ENCODE measurements at places on chromosomes 2 and 18. TPM values are rescaled to one million over a fixed set of nuclear protein-coding genes. Genes with fewer than 3 reads are reported as not detected.

GRCh38 chr2:151476287-151476686 lies 66.6 kb downstream of the RIF1 start:
- H3K4me1 ChIP-seq, result 0 out of 2 replicates have a peak, but pooled peaks cover 7% of the 10 kb centered on the region
- no peak overlapping the region for H3K4me3 ChIP-seq
- no peak overlapping the region for H3K27ac ChIP-seq
- peaks cover 57% of the 10 kb centered on the region for H3K36me3 ChIP-seq

- peaks cover 4% of the 10 kb centered on the region for H3K4me1 ChIP-seq
- peak; percentile 44 for DNase-seq
- no peak overlapping the region for H3K27ac ChIP-seq
- no peaks in the 10 kb centered on the region for H3K36me3 ChIP-seq
- H3K4me3 ChIP-seq, result no peak overlapping the region
- 0 out of 2 replicates have a peak, but pooled peaks cover 11% of the 10 kb centered on the region for H3K27me3 ChIP-seq
These were observed 34.8 kb upstream of the KLHL29 start for GRCh38 chr2:23350041-23350791.

PAIP2B gene
- 0.20 TPM for polyA plus RNA-seq

- no peak overlapping the region for H3K4me3 ChIP-seq
- peak; percentile 57 for DNase-seq
- H3K27ac ChIP-seq, result no peak overlapping the region
These were observed 71.2 kb upstream of the ALKAL2 start for GRCh38 chr2:359047-359446.

GRCh38 chr2:43897492-43897891 lies 58.7 kb downstream of the ABCG8 start:
- DNase-seq, result no peak
- H3K4me3 ChIP-seq, result no peak overlapping the region
- H3K36me3 ChIP-seq, result peaks cover 95% of the 10 kb centered on the region

ZAP70 gene
- 0.08 TPM for polyA plus RNA-seq

ACOXL gene
- not detected for polyA plus RNA-seq

NETO1 gene
- polyA plus RNA-seq, result not detected

SERPINB10 gene
- polyA plus RNA-seq, result 0.10 TPM

DNA sequence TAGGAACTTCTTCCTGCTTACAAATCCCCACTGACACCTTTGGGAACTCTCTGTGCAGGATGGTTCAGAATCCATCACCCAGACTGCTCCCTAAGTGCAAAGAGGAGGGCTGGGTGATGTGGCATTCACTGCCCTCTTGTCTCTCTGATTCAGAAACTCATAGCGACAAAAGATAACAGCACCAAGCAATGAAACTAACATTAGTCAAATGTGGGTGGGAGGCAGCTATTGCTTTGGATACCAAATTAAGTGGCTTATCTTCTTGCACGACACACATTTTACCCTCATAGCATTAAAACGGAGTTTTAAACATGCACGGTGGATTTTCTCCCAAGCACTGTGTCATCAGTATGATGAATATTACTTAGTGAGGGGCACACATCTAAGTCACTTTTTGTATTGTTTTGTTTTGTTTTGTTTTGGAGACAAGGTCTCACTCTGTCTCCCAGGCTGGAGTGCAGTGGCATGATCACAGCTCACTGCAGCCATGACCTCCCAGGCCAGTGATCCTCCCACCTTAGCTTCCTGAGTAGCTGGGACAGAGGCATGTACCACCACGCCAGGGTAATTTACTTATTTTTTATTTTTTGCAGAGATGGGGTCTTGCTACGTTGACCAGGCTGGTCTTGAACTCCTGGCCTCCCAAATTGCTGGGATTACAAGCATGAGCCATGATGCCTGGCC lies 40.9 kb upstream of the NEB start:
- H3K27me3 ChIP-seq, result no peaks in the 10 kb centered on the region
- no peak overlapping the region for H3K4me3 ChIP-seq
- peaks cover 5% of the 10 kb centered on the region for H3K36me3 ChIP-seq
- no peak for DNase-seq
- H3K27ac ChIP-seq, result peak overlapping the region; percentile 38

DNA sequence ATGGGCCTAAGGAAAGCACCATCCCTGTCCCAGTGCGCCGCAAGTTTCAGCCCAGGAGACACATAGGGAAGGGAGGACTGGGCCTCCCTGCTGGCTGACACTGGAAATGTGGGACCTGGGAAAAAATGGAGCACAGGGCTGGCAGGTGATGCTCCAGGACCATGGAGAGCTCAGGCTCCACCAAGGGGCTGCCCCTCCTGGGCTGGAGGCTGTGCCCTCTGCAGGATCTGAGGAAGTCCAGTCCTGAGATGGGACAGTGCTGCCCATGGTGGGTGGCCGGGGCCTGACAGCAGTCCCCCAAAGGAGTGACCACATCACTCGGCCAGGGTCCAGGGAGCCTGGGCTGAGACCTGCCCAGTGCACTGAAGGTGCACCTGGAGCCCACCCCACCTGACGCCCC lies 108.6 kb upstream of the TEKT4 start:
- H3K4me3 ChIP-seq, result no peak overlapping the region
- H3K27ac ChIP-seq, result no peak overlapping the region
- H3K4me1 ChIP-seq, result no peaks in the 10 kb centered on the region
- DNase-seq, result no peak

DNA sequence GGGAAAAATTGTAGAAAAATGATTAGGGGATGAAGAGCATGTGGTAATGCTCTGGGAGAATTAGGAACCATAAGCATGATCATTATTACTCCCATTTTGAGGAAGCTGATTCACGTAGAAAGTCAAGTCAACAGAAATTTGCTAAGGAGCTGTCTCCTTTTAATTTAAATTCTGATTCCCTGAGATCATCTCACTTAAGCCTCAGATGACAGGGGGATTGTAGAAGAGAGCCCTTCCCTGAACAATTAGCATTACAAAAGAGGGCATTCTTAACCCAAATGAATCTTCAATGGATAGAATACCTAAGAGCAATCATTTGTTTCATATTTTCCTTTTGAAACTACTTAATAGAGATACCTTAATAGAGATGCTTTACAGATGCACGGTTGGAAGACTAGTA lies 267.9 kb downstream of the NYAP2 start:
- no peak for DNase-seq
- H3K4me3 ChIP-seq, result no peak overlapping the region
- H3K27me3 ChIP-seq, result no peaks in the 10 kb centered on the region
- H3K27ac ChIP-seq, result no peak overlapping the region
- peaks cover 17% of the 10 kb centered on the region for H3K4me1 ChIP-seq
- H3K36me3 ChIP-seq, result no peaks in the 10 kb centered on the region

DNA sequence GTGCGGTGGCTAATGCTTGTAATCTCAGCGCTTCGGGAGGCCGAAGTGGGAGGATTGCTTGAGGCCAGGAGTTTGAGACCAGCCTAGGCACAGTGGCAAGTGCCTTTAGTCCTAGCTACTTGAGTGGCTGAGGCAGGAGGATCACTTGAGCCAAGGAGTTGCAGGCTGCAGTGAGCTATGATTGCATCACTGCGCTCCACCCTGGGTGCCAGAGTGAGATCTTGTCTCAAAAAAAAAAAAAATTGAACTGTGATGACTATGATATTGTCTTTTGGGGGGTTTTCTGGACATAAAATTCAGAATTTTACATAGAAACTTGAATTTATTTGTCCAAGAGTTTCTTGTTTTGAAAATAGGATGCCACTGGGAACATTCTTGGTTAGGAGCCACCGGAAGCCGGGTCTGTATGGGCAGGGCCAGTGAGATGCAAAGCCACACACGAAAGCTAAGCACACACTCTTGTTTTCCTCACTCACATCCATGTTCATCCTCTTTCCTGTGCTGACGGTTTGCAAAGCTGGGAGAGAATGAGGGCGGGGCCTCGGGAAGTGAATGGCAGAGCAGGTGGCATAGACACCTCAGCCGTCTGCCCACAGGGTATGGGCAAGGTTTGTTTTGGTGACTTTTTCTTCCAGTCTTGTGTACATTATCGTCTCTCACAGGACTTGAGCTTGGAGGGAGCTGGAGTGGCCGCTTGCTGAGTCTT lies 12.6 kb downstream of the AGAP1 start:
- H3K27ac ChIP-seq, result no peak overlapping the region
- no peaks in the 10 kb centered on the region for H3K36me3 ChIP-seq
- H3K27me3 ChIP-seq, result no peaks in the 10 kb centered on the region
- peaks cover 21% of the 10 kb centered on the region for H3K4me1 ChIP-seq
- H3K4me3 ChIP-seq, result no peak overlapping the region

OSR1 gene
- polyA plus RNA-seq, result 48.7 TPM

COLEC12 gene
- polyA plus RNA-seq, result 28.1 TPM

VSNL1 gene
- polyA plus RNA-seq, result 0.96 TPM

DNA sequence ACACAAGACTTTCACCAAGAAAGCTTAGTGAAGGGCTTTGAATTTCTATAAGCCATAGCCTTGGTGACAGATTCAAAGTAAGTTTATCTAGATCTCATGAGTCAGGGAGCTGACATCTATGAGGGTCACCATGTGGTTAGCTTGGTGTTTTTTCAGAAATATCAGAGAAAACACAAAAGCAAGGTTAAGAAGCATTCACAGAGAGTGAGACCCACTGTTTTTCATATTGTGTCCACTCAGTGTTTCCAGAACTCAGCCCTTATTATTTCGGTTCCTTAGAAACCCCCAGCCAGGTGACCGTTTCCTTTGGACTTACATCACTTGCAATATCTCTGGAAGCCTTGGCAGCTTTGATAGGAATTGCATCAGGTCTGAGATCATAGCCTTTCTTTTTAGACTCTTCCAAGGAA lies 76.6 kb downstream of the NEB start:
- H3K27ac ChIP-seq, result no peak overlapping the region
- H3K27me3 ChIP-seq, result no peaks in the 10 kb centered on the region
- no peak overlapping the region for H3K4me3 ChIP-seq

DNA sequence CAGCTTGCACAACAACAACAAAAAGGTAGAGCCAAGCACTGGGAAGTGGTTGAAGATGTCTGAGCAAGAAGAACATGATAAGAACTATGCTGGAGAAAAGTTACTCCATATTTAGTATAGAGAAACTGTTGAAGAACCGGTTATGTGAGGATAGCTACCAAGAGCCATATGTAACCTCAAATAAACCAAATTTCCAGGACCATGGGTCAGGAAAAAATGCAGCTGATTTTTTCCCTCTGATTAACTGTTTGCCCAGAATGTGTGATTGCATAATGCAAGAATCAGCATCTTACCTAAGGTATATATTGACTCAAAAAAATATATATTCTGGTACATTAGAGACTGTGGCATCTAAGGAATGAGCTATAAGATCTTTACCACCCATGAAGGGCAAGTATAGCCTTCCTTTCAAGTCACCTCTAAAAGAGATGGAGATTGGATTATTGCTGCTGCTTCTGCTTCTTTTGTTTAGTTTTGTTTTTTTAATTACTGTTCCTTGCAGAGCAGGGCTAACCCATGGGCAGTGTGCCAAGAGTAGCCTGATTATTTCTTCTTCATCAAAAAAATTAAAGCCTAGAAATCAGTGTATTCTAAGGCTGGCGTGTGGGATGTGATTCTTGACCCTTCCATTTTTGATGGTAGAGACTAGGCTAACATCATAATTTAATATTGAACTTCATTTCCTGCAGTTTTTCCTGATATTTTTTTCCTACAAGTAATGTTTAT lies 76.9 kb upstream of the MAP3K20 start:
- no peaks in the 10 kb centered on the region for H3K27me3 ChIP-seq
- H3K27ac ChIP-seq, result no peak overlapping the region
- DNase-seq, result no peak
- H3K36me3 ChIP-seq, result no peaks in the 10 kb centered on the region
- no peak overlapping the region for H3K4me3 ChIP-seq

- H3K4me1 ChIP-seq, result peaks cover 13% of the 10 kb centered on the region
- H3K36me3 ChIP-seq, result 0 out of 2 replicates have a peak, but pooled peaks cover 2% of the 10 kb centered on the region
- no peaks in the 10 kb centered on the region for H3K27me3 ChIP-seq
These were observed at the start of gene MSH6 for GRCh38 chr2:47782671-47783485. TSS of gene MSH6 (plus strand) at chr2:47783145. CDS start at chr2:47783234, 89 bp downstream.

AMER3 gene
- 0.03 TPM for polyA plus RNA-seq

GRCh38 chr2:32622570-32623310 lies 5.1 kb upstream of the TTC27 start:
- H3K36me3 ChIP-seq, result peaks cover 13% of the 10 kb centered on the region
- no peak overlapping the region for H3K4me3 ChIP-seq
- DNase-seq, result no peak
- no peak overlapping the region for H3K27ac ChIP-seq

- no peak overlapping the region for H3K4me3 ChIP-seq
- no peak for DNase-seq
- H3K27ac ChIP-seq, result peak overlapping the region; percentile 47
These were observed 130.4 kb upstream of the CYP26B1 start for GRCh38 chr2:72278046-72278445.

GRCh38 chr2:157911246-157911645 lies 35.1 kb upstream of the ACVR1 start:
- no peaks in the 10 kb centered on the region for H3K4me1 ChIP-seq
- no peaks in the 10 kb centered on the region for H3K27me3 ChIP-seq
- H3K27ac ChIP-seq, result no peak overlapping the region
- DNase-seq, result no peak
- no peak overlapping the region for H3K4me3 ChIP-seq

- peaks cover 5% of the 10 kb centered on the region for H3K36me3 ChIP-seq
- no peak for DNase-seq
- no peak overlapping the region for H3K27ac ChIP-seq
- no peaks in the 10 kb centered on the region for H3K27me3 ChIP-seq
- peaks cover 38% of the 10 kb centered on the region for H3K4me1 ChIP-seq
- peak overlapping the region; percentile 96 for H3K4me3 ChIP-seq
These were observed 1.6 kb downstream of the TMEM177 start for GRCh38 chr2:119680457-119681202.

DNA sequence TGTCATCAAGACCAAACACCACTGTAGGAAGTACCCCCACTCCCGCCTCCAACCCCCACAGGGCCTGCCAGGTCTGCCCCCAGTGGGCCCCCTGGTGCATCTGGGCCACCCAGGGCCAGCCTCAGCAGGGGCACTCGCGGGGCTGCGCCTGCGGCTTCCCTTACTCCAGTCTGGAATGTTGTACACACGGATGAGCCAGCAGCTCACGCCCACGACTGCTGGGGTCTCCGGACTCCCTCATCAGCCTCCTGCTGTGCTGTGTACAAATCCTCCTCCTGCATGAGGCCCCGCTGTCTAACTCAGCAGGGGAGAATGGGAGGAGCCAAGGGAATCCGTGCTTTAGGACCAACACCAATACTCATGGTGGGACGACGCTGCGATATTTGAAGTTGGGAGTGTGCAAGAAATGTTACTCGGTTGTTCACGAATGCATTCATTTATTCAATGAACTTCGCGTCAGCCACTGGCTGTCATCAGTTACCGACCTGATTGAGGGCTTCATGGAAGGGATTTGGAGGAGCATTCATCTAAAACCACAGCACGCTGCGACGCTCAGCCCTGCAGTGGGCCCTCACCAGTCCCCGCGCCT lies 654 bp upstream of the ASB1 start:
- H3K27me3 ChIP-seq, result no peaks in the 10 kb centered on the region
- peak overlapping the region; percentile 98 for H3K27ac ChIP-seq
- peak; percentile 80 for DNase-seq
- peaks cover 26% of the 10 kb centered on the region for H3K36me3 ChIP-seq
- peaks cover 16% of the 10 kb centered on the region for H3K4me1 ChIP-seq
- H3K4me3 ChIP-seq, result peak overlapping the region; percentile 98

Data from SK-N-SH (cell line).